ENCODE measurements at places on chromosomes 3 and 15.

DNA sequence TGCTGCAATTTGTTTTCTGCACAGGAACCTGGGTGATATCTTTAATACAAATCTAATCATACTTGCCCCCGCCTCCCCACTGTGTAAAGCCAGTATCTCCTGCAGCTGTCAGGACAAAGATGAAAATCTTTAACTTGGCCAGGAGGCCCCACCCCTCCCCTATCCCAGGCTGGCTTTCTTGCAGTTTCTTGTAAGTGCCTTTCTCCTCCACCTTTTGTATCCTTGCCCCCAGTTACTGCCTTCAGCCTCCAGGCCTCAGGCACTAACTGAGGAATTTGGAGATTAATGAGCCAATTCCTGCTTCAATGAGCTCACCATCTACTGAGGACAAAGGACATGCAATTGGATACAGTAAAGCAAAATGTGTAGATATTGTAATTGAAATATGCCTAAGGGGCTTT lies 6.5 kb downstream of the GCSAM start:
- no peak for DNase-seq

GRCh38 chr3:63364495-63364894 lies 86.4 kb downstream of the SYNPR start:
- no peak for DNase-seq

DNA sequence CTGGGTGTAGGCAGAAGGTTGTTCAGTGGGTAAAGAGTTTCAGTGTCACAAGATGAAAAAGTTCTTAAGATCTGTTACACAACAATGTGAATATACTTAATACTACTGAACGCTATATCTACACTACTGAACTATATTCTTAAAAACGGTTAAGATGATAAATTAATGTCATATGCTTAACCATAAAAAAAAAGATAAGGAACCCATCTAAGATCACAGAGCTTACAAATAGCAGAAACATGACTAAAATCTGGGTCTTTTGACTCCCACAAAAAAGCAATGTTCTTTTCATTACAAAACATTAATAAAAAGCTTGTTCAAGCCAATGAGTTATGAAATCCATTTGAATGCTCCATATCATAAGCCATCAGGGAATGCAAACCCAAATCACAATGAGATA lies 34.4 kb downstream of the UBR1 start:
- DNase-seq: no peak

GRCh38 chr3:142613491-142613890 lies 17.3 kb downstream of the PLS1 start:
- no peak for DNase-seq

DNA sequence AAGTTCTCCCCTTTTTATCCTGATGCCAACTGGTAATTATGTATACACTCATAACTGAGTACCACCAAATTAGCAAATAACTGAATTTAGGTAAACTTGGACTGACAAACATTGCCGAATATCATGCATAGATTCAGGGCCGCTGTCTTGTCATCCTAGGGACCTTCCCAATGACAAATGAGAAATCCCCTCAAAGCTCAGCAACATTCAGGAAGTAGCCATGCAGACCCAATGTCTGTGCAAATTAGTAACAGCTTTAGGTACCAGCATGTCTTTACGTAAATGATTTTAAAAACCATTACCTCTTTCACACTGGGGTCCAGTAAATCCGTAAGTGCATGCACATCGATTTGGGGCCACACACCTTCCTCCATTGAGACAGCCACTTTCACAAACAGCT lies 49.5 kb downstream of the FBN1 start:
- no peak for DNase-seq
